ENCODE measurements at places on chromosomes 3 and 15. TPM values are rescaled to one million over a fixed set of nuclear protein-coding genes. Genes with fewer than 3 reads are reported as not detected.

Gene PATL2
- 2.2 TPM for polyA plus RNA-seq

Gene SCN11A
- polyA plus RNA-seq, result 0.66 TPM

Gene IMPG2
- 0.37 TPM for polyA plus RNA-seq

Gene FBLN2
- polyA plus RNA-seq, result 20.0 TPM

Gene ZDHHC19
- polyA plus RNA-seq, result not detected

Gene HGD
- 104 TPM for polyA plus RNA-seq

Gene ZNF620
- polyA plus RNA-seq, result 9.6 TPM

Gene IRAK2
- polyA plus RNA-seq, result 0.61 TPM

Gene BCL2A1
- polyA plus RNA-seq, result 0.26 TPM

Gene SGO1
- polyA plus RNA-seq, result 12.5 TPM

Gene RTP3
- not detected for polyA plus RNA-seq

Gene FANCD2OS
- not detected for polyA plus RNA-seq

Gene FYTTD1
- polyA plus RNA-seq, result 97.4 TPM

Gene PLXND1
- 153 TPM for polyA plus RNA-seq

Gene C3orf22
- polyA plus RNA-seq, result not detected

Gene DZIP3
- 30.7 TPM for polyA plus RNA-seq

Gene TMEM40
- 1.8 TPM for polyA plus RNA-seq

Gene ROBO2
- polyA plus RNA-seq, result 89.9 TPM

Gene SLC28A1
- polyA plus RNA-seq, result 7.2 TPM

Gene SAMMSON
- not detected for polyA plus RNA-seq

Gene GXYLT2
- polyA plus RNA-seq, result 14.7 TPM

Gene ALDH1A2
- polyA plus RNA-seq, result 309 TPM

Gene ITIH1
- polyA plus RNA-seq, result not detected

Gene GPR62
- polyA plus RNA-seq, result 0.53 TPM

Gene GNAT1
- not detected for polyA plus RNA-seq

Gene MKRN3
- polyA plus RNA-seq, result 1.3 TPM

Gene SLC12A1
- polyA plus RNA-seq, result 230 TPM

Gene VILL
- 9.3 TPM for polyA plus RNA-seq

Gene SPTBN5
- polyA plus RNA-seq, result 3.7 TPM

Gene THPO
- polyA plus RNA-seq, result 2.4 TPM

Gene RBM5
- 260 TPM for polyA plus RNA-seq

Gene BLM
- 10.4 TPM for polyA plus RNA-seq

Gene CILP
- polyA plus RNA-seq, result 3.5 TPM

Gene GBE1
- 32.2 TPM for polyA plus RNA-seq

Gene FEZF2
- polyA plus RNA-seq, result not detected

Gene AMIGO3
- polyA plus RNA-seq, result 1.8 TPM

Gene TMC3
- 0.11 TPM for polyA plus RNA-seq

All from renal cortex interstitium (tissue), 15 donors.